Stimulated activated CD4-positive, alpha-beta T cell treated with anti-CD3 and anti-CD28 coated beads, Interleukin-4, amount 100 ng/mL, for 1 hour (primary cell): ENCODE measurements at places on chromosomes 5 and 9.

DNA sequence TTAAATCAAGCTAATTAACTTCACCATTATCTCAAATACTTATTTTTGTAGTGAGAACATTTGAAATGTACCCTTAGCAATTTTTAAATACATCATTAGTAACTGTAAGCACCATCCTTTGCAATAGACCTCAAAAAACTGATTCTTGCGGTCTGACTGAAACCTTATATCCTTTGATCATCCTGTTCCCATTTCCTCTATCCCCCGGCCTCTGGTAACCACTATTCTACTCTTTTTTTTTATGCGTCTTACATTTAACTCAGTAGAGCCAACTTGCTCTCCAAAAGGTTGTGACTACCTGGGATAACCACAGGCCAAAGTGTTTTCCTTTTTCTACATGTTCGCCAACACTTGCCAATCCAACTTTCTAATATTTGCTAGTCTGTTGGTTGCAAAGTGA, 106.1 kb downstream of the IRX1 start:
- DNase-seq = no peak

DNA sequence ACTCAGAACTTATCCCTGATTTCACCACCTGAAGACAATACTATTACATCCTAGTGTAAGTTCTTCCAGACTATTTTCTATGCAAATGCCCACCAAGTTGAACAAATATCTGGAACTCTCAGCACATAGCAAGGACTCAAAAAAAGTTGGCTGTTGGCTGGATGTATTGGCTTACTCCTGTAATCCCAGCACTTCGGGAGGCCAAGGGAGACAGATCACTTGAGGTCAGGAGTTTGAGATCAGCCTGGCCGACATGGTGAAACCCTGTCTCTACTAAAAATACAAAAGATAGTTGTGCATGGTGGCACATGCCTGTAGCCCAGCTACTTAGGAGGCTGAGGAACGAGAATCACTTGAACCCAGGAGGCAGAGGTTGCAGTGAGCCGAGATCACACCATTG, 15.0 kb upstream of the VPS13A start:
- no peak for DNase-seq

GRCh38 chr5:9831823-9832222, 201.7 kb upstream of the TAS2R1 start:
- DNase-seq = no peak

DNA sequence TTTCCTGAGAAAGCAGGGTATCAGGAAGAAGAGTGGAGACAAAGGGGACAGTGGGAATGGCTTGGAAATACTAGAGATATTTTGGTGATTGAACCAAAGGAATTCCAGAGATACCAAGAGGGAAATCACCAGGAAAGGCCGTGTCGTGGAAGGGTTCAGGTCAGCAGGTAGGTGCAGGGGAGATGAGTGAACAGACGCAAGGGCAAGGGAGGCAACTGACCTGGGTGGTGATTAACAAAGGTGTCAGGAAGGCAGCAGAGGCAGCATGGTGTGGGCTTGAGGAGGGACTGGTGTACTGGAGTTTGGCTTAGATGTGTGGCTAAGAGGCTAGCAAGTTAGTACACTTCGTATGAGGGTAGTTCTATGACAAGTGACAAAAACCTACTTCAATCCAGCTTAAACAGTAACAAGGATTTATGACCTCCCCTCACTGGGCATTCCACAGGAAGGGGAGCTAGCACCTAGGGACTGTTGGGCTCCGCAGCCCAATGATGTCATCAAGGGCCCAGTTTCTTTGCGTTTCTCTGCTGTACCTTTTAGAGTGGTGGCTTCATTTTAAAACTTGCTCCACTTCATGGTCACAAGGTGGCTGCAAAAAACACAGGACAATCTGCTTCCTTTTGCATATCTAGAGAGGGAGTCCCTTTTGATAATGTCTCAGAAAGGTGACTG, 37.0 kb downstream of the INIP start:
- no peak for DNase-seq

DNA sequence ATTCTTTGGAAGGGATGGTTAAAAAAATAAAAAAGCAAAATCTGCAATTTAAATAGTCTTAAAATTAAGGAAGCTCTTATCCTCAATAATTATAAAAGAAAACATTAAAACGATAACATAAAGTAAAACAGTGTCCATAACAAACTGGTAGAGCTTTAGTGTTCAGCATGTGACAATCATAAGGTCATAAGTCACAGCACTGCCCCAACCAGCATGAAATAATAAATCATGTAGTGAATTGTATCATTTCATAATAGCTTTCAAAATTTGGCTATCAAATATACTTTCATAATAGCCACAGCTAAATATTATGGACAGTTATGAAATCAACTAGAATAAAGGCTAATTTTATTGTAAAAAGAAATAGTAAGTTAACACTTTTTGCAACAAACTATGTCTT, 10.0 kb downstream of the NR3C1 start:
- DNase-seq = no peak

DNA sequence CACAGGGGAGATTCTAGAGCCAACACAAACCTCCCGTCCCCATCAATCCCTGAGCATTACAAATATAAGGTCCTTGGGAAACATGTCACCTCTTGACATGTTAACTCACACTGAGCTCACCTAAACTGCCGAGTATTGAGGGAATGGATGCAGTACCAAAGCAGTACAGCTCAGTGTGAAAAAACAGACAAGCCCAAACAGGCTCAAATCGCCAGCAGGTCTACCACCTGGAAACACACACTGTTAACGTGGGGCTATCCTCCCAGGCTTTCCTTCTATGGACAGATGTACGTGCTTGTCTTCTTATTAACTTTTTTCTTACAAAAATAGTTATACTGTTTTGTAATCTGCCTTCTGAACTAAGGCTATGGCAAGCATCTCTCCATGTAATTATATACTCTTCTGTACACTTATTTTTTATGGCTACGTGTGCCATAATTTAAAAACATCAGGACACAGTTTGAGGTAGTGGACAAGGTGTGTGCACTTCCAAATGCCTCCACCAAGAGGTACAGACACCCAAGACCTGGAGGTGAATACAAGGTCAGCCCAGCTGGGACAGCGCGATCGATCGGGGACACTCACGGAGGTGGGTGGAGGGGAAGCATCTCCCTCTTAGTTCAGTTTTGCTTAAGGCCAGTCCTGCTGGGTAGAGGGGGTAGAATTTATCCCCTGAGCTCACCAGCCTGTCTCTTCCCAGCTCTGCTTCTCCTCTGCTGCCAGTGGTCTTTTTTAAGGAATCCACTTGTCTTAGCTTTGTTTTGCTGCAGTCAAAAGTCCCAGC, 76.5 kb downstream of the DAP start:
- no peak for DNase-seq

DNA sequence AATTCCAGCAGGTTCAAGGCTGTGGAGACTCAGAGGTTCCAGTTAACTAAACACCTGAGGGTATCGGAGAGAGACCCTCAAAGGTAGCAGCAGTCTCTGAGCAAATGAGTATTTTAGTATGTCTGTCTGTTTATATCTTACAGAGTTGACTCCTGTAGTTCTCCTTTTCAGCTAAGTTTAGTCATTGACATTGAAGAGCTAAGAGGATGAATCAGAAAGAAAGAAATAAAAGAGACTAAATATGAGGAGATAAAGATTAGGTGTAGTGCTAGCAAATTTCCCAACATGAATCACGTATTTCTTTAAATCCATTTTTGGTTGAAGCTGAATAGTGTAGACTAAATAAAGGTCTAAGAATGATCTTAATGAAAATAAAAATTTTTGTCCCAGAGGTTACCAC, 474.0 kb upstream of the RGMB start:
- no peak for DNase-seq

GRCh38 chr5:140868721-140869554, at the start of gene PCDHA11:
TSS of gene PCDHA11 (plus strand) at chr5:140868957. CDS start at chr5:140869104, 147 bp downstream.
- no peak for DNase-seq

DNA sequence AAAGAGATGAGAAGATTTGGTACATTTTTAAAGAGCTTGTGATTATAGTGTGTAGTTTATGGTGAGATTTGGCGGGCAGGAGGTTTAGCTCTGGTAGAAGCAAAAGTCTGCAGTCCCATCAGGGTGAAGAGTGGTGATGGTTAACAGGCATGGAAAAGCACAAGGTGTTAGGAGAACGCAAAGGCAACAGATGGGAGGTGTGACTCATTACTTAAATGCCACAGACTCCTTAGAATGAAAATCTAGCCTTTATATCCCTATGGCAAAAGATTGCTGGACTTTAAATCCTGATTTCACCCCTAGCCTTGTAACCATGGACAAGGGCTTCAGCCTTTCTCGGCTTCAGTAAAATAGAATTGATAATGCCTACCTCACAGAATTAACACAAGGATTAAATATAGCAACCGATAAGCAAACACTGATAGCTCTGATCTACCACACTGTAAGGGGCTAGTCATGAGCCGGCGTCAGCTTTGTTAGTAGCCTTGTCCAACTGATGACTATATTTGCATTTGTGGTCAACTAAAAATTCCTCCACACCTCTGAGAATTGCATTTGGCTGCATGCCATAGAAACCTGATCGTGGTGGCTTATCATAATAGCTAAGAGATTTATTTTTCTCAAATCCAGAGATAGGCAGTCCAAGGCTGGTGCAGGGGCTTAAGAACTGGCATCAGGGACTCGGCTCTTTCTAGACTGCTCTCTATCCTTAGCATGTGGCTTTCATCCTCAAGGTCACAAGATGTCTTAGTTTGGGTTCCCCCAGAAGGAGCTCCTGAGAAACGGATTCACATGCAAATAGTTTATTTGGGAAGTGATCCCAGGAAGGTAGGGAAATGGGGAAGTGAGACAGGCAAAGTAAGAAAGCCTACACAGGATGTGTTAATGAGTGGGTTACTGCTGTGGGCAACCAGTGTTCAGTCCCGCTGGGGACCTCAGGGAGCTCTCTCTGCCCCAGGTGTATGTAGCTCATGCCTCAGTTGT, 19.6 kb downstream of the MFAP3 start:
- DNase-seq = no peak

GRCh38 chr9:132333556-132333955, 21.2 kb downstream of the SETX start:
- no peak for DNase-seq

GRCh38 chr5:72723581-72723980, 92.9 kb upstream of the TNPO1 start:
- no peak for DNase-seq

- DNase-seq = no peak
Measured at GRCh38 chr9:801399-802071, 40.0 kb upstream of the DMRT1 start.

DNA sequence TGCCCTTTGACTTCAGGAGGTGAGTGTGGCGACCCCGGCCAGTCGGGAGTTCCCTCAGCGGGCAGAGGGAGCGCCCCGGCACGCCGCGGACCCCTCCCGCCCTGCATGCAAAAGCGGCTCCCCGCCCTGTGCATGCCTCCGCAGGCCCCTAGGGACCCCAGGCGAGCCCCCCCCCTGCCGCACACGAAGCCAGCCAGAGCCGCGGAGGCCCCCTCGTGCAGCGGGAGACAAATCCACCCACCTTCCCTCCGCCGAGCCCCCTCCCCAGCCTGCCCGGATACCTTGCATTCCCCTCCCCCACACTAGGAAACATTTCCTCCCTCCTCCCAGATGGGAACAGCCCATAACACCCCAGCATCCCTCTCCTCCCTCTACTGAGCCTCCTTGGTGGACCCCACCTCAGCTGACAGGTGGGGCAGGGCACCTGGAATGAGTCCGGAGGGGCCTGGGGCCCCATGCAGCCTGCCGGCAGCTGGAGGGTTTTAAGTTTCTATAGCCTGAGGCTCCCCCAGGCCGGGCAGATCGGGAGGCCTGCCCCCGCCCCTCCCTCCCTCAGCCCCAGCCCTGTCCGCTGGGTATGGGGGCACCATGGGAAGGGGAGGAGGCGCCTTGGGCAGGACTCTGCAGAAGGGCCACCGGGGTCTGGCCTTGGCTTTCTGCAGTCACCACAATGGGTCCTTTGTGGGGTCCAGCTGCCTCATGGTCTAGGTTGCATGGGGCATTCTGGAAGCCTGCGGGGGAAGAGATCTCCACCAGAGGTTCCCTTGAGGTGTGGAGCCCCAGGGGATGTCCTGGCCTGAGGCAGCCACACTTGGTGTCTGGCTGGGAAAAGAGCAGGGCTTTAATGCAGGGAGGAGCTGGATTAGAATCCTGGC, 601 bp downstream of the ERGIC1 start:
- no peak for DNase-seq

GRCh38 chr9:87706066-87706739, 19.7 kb upstream of the CTSL start:
- DNase-seq = no peak

DNA sequence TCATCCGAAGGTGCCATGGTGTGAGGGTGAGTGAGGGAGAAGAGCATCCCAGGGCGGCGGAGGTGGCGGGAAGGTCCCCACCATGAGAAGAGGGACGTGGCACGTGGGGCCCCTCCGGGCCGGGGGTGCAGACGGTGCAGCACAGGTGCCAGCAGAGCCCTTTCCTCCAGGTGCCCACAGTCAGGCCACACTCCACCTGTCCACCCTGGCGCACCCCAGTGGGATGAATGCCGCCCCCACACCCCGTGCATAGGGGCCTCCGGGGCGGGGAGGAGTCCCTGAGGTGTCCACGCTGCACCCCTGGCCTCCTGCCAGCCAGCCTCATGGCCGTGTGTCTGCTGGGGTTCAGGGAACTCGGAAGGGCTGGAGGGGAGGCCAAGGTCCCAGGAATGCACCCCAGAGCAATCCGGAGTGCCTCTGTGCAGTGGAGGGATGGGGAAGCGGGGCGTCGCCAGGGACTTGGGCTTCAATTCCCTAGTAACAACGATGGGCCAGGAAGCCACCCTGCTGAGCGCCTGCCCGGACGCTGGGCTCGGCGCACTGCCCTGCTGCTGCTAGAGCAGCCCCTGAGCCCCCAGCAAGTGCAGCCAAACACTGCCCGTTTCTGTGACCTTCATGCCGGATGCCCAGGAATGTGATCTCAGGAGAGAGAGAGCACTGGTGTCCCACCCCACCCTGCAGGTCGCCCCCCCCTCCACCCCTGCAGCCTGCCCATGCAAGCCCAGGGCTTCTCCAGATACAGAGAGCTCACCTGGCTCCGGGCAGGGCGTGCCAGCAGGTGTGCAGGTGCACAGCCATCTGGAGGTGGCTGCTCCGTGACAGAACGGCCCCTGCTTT, 8.8 kb upstream of the NACC2 start:
- DNase-seq = no peak

- DNase-seq = no peak
Measured at GRCh38 chr5:65749221-65749844, 27.3 kb downstream of the NLN start.

DNA sequence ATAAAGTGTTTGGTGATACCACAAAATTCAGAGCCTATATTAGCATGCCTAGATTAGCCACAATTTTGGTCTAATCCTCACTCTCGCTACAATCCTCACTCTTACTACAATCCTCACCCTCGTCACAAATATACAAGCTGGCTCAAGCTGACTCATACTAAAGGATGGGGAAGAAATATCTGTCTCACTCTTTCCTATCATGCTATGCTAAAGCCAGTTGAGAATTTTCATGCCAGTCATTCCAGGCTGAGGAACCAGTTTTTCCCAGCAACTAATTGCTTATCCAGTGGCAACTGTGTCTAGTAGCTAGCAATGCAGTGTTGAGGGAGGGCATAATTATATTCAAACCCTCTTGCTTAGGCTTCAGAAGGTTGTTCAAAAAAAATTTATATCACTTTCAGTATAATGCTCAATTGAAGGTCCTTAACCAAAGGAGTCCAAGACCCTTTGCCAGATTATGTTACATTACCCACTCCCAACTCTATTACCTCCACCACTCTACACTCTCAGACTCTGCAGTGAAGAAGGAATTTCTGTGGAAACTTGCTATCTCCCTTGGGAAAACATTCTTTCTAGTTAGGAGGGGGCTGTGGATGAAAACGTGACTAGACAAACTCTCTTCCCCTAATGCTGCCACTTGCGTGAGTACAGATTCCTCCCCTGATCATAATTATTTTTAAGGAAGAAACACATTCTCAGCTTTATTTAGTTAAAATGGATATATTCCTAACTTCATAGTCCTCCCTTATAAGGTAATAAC, 810.3 kb upstream of the ACO1 start:
- no peak for DNase-seq

GRCh38 chr9:135463140-135463539, 16.4 kb upstream of the PPP1R26 start:
- DNase-seq = no peak
